NCI-H1436 (cell line): ENCODE measurements at places on chromosomes 6 and 20.

DNA sequence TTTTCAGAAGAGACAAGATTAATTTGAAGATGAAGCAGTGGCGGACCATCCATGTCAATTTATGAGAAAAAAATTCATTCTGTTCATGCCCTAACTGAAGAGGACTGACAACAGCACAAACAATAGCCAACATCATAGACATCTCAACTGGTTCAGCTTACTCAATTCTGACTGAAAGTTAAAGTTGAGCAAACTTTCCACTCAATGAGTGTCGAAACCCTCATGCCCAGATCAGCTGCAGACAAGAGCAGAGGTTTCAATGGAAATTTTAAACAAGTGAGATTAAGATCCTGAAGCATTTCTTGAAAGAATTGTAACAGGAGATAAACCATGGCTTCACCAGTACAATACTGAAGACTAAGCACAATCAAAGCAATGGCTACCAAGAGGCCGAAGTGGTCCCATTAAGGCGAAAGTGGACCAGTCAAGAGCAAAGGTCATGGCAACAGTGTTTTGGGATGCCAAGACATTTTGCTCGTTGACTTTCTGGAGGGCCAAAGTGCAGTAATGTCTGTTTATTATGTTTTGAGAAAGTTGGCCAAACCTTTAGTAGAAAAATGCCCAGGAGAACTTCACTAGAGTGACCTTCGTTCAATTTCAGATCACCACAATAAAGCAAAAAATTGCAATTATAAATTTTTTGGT is 6.1 kb upstream of the SFT2D1 start:
- no peak for DNase-seq

- DNase-seq = no peak
Observed at GRCh38 chr20:52704553-52704952, 267.6 kb upstream of the TSHZ2 start.

DNA sequence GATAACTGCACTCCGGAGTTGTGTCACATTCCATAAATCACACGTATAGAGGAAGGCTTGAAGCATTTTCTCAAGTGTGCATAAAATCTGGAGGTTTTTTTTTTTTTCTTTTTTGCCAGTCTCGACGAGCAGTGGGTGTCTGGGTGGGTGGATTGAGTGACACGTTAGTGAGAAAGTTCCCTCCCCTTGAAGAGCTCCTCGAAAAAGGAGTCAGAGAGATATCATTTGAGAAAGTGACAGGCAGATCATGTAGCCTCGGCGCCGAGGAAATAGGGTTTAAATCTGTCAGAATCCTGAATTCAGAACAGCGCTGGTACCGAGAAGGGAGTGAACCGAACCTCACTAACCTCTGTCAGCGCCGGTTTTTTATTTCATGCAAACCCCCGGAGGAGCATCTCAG is 269.5 kb upstream of the ARID1B start:
- DNase-seq = no peak

DNA sequence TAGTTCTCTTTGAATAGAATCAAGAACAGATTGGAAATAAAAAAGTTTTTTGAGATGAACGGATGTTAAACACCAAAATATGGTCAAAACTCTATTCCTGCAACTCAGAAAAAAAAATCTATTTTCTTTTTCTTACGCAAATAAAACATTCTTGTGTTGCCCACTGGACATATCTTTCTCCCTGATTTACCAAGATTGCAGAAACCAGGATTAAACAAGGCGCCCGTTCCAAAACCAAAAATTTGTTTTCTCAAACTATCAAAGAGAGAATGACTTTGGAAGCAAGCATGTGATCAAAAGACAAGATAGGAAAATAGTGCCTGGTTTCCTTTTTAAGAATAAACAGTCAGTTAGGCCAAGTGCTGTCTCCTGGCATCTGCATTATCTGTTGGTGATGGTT is 273.1 kb downstream of the CLIC5 start:
- no peak for DNase-seq

DNA sequence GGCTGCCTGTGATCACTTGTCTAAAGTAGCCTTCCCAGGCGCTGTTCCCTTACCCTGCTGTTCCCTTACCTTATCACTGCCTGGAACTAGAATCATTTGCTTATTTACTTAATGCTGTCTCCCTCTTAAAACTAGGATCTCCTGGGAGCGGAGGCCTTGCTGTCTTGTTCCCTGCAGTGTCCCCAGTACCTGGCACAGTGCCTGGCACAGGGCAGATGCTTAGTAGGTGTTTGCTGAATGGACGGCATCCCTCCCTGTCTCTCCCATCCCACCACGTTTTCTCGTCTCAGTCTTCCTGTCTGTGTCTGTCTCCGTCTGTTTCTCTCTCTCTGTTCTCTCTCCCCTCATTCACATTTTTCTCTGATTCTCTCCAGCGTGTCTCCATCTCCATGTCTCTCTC is 99.9 kb upstream of the MYL9 start:
- DNase-seq = no peak

- DNase-seq = no peak
Observed at GRCh38 chr20:8353512-8353911, 221.4 kb downstream of the PLCB1 start.

DNA sequence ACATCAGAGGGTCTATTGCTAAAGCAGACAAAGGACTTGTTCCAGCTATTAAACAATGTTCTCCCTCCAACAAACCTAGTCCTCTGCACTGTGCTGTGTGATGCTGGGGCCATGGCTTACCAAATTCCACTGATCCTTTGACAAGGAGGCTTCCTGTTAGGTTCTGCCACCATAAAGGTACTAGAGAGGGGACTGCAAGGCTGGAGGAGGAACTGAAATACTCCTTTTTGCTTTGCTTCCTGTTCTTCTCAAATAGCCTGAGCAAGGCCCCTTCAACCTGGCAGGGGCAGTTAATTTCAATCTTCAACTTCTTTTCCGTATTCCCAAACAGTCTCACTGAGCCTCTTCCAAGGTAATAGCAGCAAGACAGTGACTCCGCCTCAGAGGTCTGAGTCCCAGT is 286.4 kb upstream of the IRAK1BP1 start:
- DNase-seq = no peak

DNA sequence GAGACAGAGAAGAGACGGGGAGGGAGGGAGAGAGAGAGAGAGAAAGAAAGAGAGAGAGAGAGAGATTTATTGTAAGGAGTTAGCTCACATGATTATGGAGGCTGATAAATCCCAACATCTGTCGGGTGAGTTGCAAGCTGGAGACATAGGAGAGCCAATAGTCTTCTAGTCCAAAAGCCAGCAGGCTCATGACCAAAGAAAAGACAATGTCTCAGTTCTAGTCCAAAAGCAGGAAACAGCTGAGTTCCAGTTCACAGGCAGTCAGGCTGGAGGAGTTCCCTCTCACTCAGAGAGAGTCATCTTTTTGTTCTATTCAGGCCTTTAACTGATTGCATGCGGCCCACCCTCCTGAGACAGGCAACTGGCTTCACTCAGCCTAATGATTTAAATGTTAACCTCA is 416.6 kb downstream of the PREX1 start:
- DNase-seq = no peak

GRCh38 chr6:128400875-128401274 is 119.5 kb downstream of the PTPRK start:
- DNase-seq = no peak

DNA sequence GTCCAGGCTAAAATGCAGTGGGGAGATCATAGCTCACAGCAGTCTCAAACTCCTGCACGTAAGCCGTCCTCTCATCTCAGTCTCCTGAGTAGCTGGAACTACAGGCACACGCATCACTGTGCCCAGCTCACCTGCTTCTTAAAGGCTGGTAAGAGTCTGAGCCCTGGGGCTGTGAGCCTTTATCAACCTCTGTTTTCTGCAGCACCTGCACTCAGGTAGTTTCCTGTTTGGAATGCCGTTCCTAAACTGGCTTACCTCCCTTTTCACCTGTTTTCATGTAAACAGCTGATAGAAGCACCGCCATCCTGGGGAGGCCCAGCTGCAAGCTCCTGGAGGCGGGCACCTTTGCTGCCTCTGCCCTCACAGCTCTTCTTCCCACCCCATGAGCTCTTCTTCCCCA is 45.4 kb downstream of the SLC24A3 start:
- no peak for DNase-seq

- DNase-seq = no peak
Observed at GRCh38 chr20:62618611-62619529, 23.4 kb upstream of the SLCO4A1 start.

DNA sequence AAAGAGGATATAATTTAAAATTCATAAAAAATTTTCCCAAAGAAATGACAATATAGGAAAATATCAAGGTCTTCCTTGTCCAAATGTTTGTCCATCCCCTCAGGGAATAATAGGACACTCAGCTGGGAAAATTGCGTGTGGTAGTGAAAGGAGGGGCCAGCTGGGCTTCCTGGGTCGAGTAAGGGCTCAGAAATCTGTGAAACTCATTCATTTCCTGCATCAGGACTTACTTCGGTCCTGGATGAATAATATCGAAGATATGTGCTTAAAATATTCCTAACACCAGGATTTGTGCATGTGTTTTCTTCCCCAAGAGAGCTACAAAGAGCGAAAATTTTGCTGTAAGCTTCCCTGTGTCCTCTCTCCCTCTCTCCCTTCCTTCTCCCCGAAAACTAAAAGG is 118.2 kb upstream of the GJE1 start:
- DNase-seq = no peak

DNA sequence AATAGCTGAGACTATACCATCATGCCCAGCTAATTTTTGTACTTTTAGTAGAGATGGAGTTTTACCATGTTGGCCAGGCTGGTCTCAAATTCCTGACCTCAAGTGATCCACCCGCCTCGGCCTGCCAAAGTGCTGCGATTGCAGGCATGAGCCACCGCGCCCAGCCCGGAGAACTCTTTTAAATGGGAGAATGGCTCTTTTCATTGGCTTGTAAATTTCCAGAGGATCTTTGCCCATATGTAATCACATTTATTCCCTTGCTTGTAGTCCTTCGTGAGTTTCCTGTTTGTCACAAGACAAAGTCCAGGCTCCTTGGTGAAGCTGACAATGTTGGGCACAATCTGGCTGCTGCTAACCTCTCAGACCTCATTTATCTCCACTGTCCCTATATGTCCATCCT is 135.1 kb downstream of the CEP57L1 start:
- no peak for DNase-seq

- no peak for DNase-seq
Observed at GRCh38 chr6:161292145-161292544, 18.3 kb upstream of the AGPAT4 start.

- DNase-seq = no peak
Observed at GRCh38 chr6:48472091-48472490, 361.1 kb upstream of the PTCHD4 start.

GRCh38 chr6:129370268-129370916 is 339.6 kb downstream of the ARHGAP18 start:
- DNase-seq = no peak

DNA sequence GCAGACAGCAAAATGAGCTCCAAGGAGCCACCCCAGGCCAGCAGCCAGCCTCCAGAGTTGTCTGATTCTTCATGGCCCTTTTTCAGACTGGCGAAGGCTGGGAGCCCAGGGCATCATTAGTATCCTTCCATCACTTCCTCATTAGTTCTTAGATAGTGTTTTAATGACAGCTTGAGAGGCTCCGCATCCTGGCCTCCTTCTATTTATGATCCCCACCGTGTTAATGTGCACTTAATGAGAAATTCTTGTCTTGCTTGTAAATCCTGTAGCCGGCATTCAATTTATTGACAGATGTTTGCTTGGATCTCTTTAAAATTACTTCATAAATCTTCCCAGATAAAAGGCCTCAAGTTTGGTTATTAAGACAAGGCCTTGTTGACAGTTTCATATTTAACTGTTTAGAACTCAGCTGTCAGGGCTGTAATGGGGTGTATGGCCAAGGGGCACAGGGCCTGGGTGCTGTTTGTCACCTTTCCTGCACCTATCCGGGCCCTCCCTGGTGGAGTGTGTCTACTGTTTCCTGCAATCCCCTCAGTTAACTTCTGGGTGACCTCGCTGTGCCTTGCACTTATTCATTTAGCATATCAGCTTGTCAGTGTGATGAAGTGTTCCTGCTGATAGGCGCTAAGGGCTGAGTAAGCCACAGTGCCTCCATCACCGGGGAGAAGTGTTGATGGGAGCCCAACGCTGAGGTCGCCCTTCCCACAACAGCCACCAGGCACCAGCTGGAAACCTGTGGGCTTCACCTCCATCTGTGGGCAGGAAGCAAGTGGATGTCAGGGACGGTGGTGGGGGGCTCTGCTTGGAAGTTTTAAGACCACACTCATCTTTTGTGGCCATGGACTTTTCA is 169.3 kb downstream of the TSHZ2 start:
- no peak for DNase-seq

- no peak for DNase-seq
Observed at GRCh38 chr6:132354517-132355167, 46.6 kb downstream of the MOXD1 start.

DNA sequence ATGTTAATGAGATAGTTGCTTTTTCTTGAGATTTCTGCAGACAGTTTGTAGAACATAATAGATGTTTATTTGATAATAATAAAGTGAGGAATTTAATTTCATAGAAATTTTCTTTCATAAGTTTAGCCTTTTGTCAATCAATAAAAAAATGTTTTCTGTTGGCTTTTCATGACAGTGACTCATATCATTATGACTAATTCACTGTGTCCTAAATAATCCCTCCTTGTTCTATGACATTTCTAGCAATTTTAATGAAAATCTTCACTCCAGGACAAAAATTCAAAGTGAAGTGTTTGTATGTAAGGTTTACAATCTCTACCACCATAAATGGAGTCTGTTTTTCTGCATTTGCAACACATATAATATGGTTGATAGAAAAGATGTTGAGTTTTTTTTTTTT is 109.9 kb downstream of the UTRN start:
- no peak for DNase-seq

- no peak for DNase-seq
Observed at GRCh38 chr20:53569005-53569404, 24.6 kb downstream of the ZNF217 start.

GRCh38 chr6:157800420-157801237 is 22.4 kb upstream of the SNX9 start:
- no peak for DNase-seq

DNA sequence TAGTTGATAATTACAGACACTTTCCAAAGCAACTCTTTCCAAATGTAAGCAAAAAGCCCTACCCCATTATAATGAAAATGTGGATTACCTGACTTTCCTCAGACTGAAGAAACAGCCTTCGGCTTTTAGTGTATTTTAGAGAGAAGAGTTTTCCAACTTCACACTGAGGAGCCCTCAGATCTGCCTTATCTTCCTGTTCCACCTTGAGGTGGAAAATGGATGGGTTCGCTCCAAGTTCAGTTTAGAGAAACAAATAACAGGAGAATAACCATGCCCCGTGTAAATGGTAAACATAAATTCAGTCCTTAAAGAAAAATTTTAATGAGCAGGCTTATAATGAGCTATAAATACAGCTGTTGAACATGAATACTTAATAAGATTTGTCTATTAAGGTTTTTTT is 21.1 kb upstream of the MTHFD1L start:
- DNase-seq = no peak

DNA sequence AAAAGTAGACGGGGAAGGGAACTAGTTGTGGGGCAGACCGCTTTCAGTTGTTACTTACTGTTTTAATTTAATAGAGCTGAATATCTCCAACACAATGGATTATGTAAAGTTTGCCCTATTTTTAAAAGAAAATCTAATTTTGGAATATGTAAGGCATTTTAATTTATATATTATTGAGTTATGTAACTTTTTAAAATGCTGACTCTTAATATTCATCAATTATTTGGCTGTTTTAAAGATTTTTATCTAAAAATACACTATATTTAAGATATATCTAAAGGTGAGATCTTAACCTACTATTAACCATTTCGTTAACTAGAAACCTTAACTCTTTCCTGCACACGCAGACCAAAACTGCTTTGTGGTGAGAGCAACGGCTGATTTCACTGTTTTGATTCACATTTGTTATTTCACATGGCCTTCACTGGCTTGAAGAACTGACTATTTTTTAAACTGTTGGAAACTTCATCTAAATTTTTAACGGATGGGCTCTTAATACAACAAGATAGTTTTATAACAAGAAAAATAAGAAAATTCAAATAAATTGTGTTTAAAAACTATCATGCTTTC is 87.9 kb downstream of the HUS1B start:
- DNase-seq = no peak
